ENCODE measurements at places on chromosomes 7 and 10.

DNA sequence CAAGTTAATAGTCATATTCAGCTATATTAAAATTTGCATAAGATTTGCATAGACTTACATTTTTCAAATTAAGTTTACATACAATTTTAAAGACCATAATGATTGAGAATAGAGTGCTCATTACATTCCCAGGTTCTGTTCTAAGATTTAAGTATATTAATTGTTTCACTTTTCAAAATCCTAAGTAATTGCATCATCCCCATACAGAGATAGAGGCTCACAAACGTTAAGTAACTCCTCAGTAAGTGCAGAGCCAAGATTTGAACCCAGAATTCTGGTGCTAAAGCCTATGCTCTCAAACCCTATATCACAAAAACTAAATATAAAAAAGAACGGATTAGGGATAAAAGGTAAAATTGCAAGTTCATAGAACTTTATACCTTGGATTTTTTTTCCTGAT is 2.1 kb downstream of the ITIH5 start:
- no peak for DNase-seq
- no peak overlapping the region for H3K27ac ChIP-seq
- no peaks in the 10 kb centered on the region for H3K36me3 ChIP-seq

- H3K36me3 ChIP-seq, result no peaks in the 10 kb centered on the region
- no peak overlapping the region for H3K27ac ChIP-seq
- H3K4me1 ChIP-seq, result peaks cover 20% of the 10 kb centered on the region
- H3K4me3 ChIP-seq, result peak overlapping the region; percentile 53
Measured at GRCh38 chr10:133257489-133258065, 19.1 kb downstream of the ADAM8 start.

GRCh38 chr10:71685554-71686232 is 33.9 kb downstream of the C10orf105 start:
- peaks cover 11% of the 10 kb centered on the region for H3K27me3 ChIP-seq
- no peak overlapping the region for H3K27ac ChIP-seq
- no peak overlapping the region for H3K4me3 ChIP-seq
- no peak for DNase-seq
- peaks cover 3% of the 10 kb centered on the region for H3K36me3 ChIP-seq

DNA sequence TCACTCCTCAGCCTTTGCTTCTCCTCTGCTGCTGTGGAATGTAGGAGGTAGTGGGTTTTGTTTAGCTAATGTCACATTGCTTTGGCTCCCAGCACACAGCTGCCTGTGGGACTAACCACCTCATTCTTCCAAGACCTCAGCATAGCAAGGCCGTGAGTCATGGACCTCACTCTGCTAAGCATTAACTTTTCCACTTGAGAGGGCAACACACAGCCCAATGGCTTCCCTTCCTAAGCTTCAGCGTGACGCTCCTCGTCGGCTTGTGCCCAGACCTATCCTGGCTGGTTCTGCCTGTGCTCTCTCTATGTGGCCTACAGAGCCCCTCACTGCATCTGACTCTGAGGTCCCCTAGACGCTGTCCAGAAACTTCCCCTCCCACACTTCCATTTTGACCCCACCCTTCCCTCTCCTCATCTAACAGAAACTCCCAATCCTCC is 23.3 kb downstream of the MYOF start:
- H3K4me1 ChIP-seq, result peaks cover 51% of the 10 kb centered on the region
- peak overlapping the region; percentile 5 for H3K4me3 ChIP-seq
- H3K36me3 ChIP-seq, result peaks cover 9% of the 10 kb centered on the region
- DNase-seq, result peak; percentile 66
- peak overlapping the region; percentile 100 for H3K27ac ChIP-seq

GRCh38 chr7:24199978-24200377 is 84.0 kb upstream of the NPY start:
- no peaks in the 10 kb centered on the region for H3K36me3 ChIP-seq
- no peak for DNase-seq

DNA sequence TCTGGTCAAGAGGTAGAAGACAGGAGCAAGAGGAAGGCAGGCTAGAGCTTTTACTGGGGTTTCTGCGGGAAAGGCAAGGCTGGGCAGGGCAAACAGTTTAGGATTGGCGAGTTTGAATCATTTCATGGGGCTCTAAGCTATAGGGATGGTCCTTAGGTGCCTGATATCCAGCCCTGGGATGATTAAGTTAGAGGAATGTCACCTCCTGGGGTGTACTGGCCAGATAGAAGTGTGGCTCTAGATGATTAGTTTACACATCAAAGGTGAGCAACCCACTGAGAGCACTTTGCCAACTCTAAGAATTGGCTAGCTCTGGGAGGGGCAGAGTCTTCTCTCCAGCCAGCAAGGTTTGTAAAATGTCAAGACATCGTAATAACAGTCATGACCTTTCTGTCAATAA is 52.4 kb downstream of the ZNF365 start:
- no peak overlapping the region for H3K27ac ChIP-seq
- H3K4me1 ChIP-seq, result no peaks in the 10 kb centered on the region
- H3K4me3 ChIP-seq, result no peak overlapping the region
- H3K27me3 ChIP-seq, result peaks cover 18% of the 10 kb centered on the region

DNA sequence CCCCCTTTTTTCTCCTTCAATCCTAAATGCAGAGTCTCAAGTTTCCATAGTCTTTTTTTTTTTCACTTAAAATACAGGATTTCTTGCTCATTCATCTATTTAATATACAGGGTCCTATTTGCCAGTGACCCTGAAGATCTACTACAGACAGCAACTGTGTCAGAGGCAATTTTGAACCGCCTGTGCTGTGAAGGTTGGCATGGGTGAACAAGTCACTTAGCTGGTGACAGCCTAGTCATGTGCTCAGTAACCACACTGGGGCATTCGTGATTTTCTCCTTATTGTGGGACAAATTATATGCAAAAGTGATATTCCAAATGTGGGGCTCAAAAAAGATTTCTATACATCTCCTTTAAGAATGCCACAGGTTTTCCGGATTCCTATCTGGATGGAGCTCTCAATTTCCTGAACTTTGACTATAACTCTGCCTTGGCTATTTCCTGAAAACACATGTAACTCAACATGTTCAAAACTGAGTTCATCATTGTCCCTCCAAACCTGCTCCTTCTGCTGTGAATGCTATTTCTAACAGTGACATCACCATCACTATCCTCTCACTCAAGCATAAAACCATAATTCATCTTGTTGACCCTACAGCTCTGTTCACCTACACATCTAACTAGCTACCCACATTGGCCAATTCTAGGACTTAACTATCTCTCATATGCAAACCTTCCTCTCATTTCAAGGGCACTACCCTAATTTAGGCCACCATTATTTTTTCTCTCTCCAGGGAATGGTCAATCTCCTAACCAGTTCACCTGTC is 36.7 kb downstream of the CDK6 start:
- H3K27me3 ChIP-seq, result no peaks in the 10 kb centered on the region
- peaks cover 18% of the 10 kb centered on the region for H3K4me1 ChIP-seq
- H3K27ac ChIP-seq, result no peak overlapping the region
- no peak overlapping the region for H3K4me3 ChIP-seq

DNA sequence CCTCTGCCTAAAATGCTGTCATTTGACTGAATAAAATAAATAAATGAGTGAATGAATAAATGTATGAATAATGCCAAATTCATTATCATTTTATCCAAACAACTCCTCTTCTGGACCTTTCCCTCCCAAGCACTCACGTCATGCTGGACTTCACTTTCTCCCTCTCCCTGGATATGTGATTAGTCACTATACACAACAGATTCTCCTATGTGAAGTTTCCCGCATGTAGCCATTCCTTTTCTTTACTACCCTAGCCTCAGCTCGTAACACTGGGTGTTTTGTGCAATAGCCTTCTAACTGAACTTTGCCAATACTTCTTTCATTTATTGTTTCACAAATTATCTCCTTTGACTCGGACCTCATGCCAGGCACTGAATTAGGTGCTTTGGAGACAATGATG is 87.6 kb upstream of the IL6 start:
- H3K36me3 ChIP-seq, result no peaks in the 10 kb centered on the region
- no peak for DNase-seq
- H3K27me3 ChIP-seq, result no peaks in the 10 kb centered on the region
- H3K4me3 ChIP-seq, result no peak overlapping the region
- H3K4me1 ChIP-seq, result no peaks in the 10 kb centered on the region

GRCh38 chr10:114103284-114103683 is 59.6 kb downstream of the ADRB1 start:
- H3K4me3 ChIP-seq, result no peak overlapping the region
- no peak overlapping the region for H3K27ac ChIP-seq
- peaks cover 13% of the 10 kb centered on the region for H3K4me1 ChIP-seq
- DNase-seq, result no peak
- H3K36me3 ChIP-seq, result no peaks in the 10 kb centered on the region

DNA sequence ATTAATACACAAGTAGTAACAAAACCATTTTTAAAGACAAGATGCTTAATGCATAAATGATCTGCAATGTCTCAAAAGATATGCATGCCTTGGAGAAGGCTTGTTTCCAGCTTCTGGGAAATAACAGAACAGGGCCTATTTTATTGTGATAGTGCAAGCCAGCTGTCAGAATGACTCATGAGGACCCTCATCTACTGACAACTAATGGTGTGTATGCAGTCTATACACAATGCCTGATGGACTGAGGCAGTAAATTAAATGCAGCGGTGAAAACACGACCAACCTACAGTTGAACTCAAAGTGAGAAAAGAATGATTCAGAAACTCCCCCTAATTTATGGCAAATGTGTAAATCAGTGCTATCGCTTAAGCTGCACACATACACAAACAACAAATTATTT is 46.3 kb downstream of the VPS41 start:
- no peak for DNase-seq
- H3K27me3 ChIP-seq, result no peaks in the 10 kb centered on the region
- H3K4me1 ChIP-seq, result peaks cover 19% of the 10 kb centered on the region

- H3K27ac ChIP-seq, result no peak overlapping the region
- no peak for DNase-seq
- no peaks in the 10 kb centered on the region for H3K27me3 ChIP-seq
- H3K4me3 ChIP-seq, result no peak overlapping the region
- H3K4me1 ChIP-seq, result peaks cover 19% of the 10 kb centered on the region
Measured at GRCh38 chr10:32905466-32905865, 52.6 kb downstream of the ITGB1 start.

DNA sequence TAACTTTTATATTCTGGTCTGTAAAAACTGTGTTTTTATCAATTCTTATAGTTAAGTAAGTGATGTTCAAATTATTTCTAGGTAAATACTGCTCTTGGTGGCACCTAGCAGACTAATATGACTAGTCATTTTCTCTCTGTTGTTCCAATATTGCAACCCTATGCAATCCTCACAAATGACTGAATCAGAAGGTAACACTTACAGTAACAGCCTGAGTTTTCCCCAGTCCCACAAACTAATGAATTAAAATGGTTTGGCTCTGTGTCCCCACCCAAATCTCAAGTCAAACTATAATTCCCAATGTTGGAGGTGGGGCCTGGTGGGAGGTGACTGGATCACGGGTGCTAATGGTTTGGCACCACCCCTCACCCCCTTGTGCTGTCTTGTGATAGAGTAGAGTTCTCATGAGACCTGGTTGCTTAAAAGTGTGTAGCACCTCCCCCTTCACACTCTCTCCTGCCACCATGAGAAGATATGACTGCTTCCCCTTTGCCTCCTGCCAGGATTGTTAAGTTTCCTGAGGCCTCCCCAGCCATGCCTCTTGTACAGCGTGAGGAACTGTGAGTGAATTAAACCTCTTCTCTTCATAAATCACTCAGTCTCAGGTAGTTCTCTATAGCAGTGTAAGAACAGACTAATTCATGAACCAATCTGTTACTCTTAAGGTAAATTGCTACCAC is 43.5 kb downstream of the MTPN start:
- H3K4me1 ChIP-seq, result peaks cover 87% of the 10 kb centered on the region
- H3K4me3 ChIP-seq, result no peak overlapping the region
- no peaks in the 10 kb centered on the region for H3K27me3 ChIP-seq
- H3K27ac ChIP-seq, result peak overlapping the region; percentile 49

- no peaks in the 10 kb centered on the region for H3K36me3 ChIP-seq
- H3K27ac ChIP-seq, result no peak overlapping the region
- no peak for DNase-seq
- H3K4me3 ChIP-seq, result no peak overlapping the region
Measured at GRCh38 chr7:2701832-2702593, 14.0 kb downstream of the AMZ1 start.

DNA sequence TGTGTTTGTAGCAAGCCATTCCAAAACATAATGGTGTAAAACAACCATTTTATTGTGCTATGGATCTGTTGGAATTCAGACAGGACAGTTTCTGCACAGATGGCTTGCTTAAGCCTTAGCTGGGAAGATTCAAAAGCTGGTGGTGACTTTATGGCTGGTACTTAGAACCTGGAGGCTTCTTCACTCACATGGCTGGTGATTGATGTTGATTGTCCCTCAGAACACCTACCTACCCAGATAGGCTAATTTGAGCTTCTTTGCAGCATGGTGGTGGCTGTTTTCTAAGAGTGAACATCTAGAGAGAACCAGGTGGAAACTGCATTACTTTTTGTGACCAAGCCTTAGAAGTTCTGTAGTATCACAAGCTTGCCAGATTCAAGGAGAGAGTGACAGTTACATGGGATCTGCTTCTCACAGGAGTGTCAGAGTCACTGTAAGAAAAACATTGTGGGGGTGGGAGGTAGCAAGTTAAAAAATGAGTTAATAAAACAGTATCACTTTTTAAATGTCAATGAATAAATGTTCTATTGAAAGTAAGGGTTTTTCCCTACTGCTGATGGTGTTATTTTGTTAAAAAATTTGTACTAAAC is 7.1 kb downstream of the R3HCC1L start:
- DNase-seq, result no peak
- H3K27ac ChIP-seq, result no peak overlapping the region
- peaks cover 43% of the 10 kb centered on the region for H3K4me1 ChIP-seq
- H3K36me3 ChIP-seq, result peaks cover 5% of the 10 kb centered on the region

GRCh38 chr7:135684136-135684535 is 21.8 kb downstream of the STMP1 start:
- H3K27ac ChIP-seq, result peak overlapping the region; percentile 63
- peaks cover 14% of the 10 kb centered on the region for H3K36me3 ChIP-seq
- no peak overlapping the region for H3K4me3 ChIP-seq
- no peaks in the 10 kb centered on the region for H3K27me3 ChIP-seq
- H3K4me1 ChIP-seq, result peaks cover 12% of the 10 kb centered on the region

DNA sequence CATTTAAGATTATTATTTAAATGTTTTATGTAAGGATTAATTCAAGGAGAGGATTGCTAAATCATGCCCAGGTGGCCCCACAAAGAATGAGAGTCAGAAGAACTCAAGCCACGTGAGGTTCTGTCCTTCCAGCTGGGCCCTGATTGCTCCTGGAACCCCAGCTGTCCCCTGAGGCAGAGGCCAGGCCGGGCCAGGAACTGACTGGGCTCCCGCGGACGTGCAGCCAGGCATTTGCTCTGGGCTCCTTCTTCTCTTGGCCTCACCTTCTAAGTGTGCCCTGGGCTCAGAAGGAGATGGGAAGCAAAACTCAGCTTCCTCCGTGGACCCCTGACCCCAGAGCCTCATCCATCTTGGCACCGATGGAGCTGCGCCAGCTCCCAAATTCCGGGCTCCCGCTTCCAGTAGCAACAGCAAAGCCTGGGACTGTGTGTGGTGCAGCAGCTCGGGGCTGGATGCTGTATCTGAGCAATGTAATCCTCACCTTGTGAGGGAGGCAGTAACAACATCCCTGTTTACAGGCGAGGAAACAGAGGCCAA is 250.6 kb upstream of the PPP2R2D start:
- H3K27ac ChIP-seq, result no peak overlapping the region
- H3K27me3 ChIP-seq, result peaks cover 53% of the 10 kb centered on the region
- H3K4me1 ChIP-seq, result peaks cover 6% of the 10 kb centered on the region
- no peak overlapping the region for H3K4me3 ChIP-seq
- H3K36me3 ChIP-seq, result no peaks in the 10 kb centered on the region

Data from mesothelial cell of epicardium (in vitro differentiated cells).